Lung microvascular endothelial cell (primary cell): ENCODE measurements at places on chromosomes 2 and 18. TPM values are rescaled to one million over a fixed set of nuclear protein-coding genes. Genes with fewer than 3 reads are reported as not detected.
A peak's percentile ranks its signal among the peaks of the same experiment; 100 is the strongest.

The GPR17 gene
- total RNA-seq = not detected in 2 replicates

GRCh38 chr18:9337873-9338272 is 3.3 kb downstream of the TWSG1 start:
- DNase-seq = no peak

GRCh38 chr2:170737821-170738220 is 22.7 kb downstream of the SP5 start:
- DNase-seq = no peak

DNA sequence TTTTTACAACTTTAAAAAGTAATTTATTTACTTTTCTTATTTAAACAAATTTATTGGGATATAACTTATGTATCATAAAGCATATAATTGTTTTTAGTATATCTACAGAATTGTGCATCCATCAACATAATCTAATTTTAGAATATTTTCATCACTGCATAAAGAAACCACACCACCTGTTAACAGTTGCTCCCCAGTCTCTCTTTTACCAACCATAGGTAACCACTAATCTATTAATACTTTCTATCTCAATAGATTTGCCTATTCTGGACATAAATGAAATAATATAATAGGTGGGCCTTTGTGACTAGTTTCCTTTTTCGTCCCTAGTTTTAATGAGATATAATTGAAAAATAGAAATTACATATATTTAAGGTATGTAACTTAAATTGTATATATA is 90.6 kb downstream of the ADAM23 start:
- DNase-seq = no peak

- no peak for DNase-seq
Measured at GRCh38 chr18:8744038-8744437, 38.7 kb downstream of the MTCL1 start.

GRCh38 chr18:21900605-21901352 is 160.2 kb downstream of the MIB1 start:
- DNase-seq = no peak

The CNGA3 gene
- not detected in 2 replicates for total RNA-seq

GRCh38 chr2:39524756-39525635 is 87.9 kb upstream of the MAP4K3 start:
- DNase-seq = no peak

The POTEE gene
- total RNA-seq = 0.40 and 0.44 TPM in 2 replicates

GRCh38 chr2:229611360-229611759 is 103.0 kb downstream of the DNER start:
- DNase-seq = no peak

DNA sequence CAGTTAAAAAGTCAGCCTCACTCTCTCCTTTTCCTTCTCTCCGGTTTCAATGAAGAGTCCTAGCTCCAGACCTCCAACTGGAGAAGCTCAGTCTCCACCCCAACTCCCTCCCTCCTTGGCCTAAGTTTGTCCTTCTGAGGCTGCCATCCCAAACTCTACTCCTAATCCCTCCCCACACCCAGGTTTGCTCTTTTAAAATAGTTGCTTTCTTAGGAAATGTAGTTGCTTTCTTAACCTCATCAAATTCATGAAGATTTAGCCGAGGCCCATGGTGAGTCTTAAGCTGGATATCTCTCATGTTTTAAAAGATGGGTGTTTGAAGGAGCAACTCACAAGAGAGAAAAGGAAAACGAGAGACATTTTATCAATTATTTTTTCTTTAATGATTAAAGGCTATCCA is 937 bp upstream of the LANCL1 start:
- DNase-seq = no peak

The ATP6V1B1 gene
- total RNA-seq = not detected in 2 replicates

DNA sequence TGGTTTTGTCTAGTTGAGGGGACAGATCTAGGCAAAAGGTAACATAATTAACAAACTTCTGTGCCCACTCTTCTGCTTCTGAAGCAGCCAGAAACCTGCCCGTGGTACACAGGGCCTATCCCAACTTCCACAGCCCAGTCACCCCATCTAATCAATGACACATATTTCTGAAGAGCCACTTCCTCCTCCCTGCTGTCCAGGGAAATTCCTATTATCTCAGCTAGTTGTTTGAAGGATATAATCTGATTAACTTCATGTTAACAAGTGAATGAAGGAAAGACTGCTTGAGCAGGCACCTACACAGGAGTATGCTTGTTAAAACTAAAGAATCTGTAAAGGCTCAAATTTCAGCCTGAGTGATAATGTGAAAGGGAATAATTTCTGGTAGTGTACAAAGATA is 61.4 kb downstream of the CCDC148 start:
- peak; percentile 3 for DNase-seq

DNA sequence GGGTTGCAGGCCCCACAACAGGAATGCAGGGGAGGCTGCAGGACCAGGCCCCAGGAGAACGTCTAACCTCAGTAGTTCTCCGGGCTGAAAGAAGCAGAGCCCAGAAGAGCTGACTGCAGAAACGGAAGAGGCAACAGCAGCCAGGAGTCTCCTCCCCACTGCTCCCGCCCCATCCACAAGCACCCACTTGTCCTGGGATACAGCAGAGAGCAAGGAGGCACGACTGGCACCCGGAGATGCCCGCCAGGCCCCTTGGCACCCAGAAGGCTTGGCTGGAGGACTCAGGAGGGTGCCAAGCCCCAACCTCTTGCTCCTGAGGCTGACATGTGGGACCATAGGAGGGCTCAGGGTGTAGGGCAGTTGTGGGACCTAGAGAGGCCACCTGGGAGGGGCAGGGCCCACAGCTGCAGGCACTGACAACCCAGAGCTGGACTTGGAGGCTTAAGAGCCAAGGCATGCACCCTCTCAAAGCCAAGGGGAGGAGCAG is 29.0 kb upstream of the TNS1 start:
- DNase-seq = no peak

- peak; percentile 11 for DNase-seq
Measured at GRCh38 chr2:227748079-227748478, 2.4 kb downstream of the SCYGR8 start.

The STAT4 gene
- total RNA-seq = 0.22 and 0.40 TPM in 2 replicates

GRCh38 chr18:76788571-76789317 is 33.6 kb upstream of the ZNF236 start:
- no peak for DNase-seq
